Kidney epithelial cell (primary cell): ENCODE measurements at places on chromosomes 2 and 18.

DNA sequence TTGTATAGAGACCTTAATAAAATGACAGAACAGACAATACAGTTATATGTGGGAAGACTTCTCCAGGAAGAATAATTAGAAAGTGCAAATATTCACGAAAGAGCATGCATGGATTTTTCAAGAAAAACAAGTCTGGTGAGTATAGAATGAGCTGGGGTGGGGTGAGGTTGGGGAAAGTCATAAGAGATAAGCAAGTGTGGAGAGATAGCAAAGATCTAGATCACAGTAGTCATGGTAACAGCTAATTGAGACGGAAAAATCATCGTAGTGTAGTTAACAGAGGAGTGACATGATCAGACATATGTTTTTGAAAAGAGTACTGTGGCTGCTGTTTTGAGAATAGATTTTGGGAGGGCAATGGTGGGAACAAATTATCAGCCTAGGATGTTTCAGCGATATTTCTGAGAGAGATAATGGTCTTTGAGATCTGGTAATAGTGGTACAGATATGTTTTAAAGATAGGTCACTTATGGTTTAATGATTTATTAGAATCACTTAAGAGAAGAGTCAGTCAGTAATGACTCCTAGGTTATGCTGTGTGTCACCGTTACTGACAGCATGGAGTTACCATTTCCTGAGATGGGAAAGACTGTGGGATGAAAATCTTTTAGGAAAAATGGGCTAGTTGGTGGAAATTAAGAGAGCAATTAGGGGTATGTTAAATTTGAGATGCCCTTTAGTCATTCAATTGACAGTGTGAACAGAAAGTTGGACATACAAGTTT lies 248.5 kb upstream of the SLC8A1 start:
- DNase-seq = no peak

- DNase-seq = no peak
These were observed 121.2 kb downstream of the SATB2 start for GRCh38 chr2:199336546-199336945.

GRCh38 chr18:49016648-49017539 lies 66.1 kb upstream of the SMAD7 start:
- peak; percentile 80 for DNase-seq

- no peak for DNase-seq
These were observed 309.7 kb downstream of the OSR1 start for GRCh38 chr2:19048593-19049266.

GRCh38 chr2:208099682-208100470 lies 24.4 kb downstream of the CRYGD start:
- no peak for DNase-seq

DNA sequence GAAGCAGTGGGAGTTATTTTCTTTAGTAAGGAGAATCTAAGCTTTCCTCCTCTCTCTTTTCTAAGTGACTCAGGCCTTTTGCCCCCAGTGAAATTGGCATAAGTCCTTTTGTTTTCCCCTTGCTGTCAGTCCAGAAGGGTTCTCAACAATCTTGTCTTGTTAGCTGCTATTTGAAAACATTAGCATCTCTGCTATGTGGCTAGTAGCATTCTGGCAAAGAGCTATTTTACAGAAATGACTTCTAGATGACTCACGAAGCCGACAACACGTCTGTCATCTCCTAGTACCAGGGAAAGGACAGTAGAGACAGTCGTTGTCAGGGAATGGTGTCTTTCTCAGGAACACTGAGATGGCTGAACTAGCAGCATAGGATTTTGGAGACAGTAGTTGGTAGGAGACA lies 14.7 kb downstream of the SMARCAL1 start:
- DNase-seq = peak; percentile 28

GRCh38 chr2:188659656-188660406 lies 314.3 kb upstream of the COL3A1 start:
- no peak for DNase-seq

DNA sequence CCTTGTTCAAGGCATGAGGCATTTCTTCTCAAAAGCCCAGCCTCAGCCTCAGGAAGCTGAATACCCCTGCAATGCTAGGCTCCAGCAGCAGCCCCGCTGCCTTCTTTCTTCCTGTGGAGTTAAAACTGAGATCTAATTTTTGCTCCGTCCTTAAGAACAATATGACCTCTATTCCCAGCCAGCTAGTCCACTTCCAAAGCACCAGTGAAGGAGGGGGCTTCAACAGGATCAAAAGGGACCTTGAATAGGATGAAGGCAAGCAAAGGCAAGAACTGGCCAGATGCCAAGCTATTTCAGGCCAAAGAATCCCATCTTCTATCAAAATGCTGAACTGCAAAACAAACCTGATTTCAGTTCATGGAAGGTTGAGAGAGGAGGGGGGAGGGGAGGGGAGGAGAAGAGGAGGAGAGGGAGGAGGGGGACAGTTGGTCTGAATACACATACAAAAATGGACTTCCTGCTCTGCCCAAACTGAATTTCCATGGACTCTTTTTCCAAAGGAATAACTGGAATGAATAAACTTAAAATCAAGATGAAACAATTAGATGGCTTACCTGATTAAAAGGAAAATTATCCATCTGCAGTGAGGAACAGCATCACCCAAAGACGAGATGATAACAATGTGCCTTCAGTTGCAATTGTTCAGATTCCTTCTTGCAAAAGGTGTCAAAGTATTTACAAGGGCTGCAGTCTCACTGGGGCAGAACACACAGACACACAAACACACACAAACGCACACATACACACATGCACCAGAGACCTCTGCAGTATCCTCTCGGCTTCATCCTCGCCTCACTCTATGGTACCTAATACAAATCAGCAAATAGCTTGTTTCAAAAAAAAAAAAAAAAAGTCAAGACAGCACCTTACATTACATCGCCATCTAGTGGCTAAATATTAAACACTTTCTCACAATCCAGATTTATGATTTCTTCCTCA lies at the start of gene SCN1A:
SCN1A (minus strand) TSS at position 804 of the 939 bp plus-strand sequence. CDS start 54,399 bp downstream, outside the sequence.
- DNase-seq = peak; percentile 7

DNA sequence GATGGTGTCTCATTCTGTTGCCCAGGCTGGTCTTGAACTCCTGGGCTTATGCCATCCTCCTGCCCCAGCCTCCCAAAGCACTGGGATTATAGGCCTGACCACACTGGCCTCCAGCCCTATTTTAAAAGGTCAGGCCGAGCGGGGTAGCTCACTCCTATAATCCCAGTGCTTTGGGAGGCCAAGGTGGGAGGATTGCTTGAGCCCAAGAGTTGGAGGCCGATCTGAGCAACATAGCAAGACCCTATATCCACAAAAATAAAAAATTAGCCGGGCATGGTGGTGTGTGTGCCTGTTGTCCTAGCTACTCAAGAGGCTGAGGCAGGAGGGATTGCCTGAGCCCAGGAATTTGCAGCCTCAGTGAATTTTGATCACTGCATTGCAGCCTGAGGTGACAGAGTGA lies 3.9 kb downstream of the CAB39 start:
- DNase-seq = no peak

DNA sequence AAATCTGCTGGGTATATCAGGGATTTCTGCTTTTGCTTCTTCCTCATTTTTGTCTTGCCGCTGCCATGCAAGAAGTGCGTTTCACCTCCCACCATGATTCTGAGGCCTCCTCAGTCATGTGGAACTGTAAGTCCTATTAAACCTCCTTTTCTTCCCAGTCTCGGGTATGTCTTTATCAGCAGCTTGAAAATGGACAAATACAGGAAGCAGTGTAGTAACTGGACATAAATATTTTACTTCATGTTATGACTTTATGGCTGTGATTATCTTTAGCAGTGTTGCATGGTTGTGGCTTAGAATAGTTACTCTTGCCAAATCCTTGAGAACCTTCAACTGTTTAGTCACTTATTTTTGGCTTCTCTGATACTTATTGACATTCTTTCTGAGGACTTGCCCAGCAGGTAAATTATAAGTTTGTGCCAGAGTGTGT lies 66.2 kb upstream of the DLX2 start:
- DNase-seq = no peak

DNA sequence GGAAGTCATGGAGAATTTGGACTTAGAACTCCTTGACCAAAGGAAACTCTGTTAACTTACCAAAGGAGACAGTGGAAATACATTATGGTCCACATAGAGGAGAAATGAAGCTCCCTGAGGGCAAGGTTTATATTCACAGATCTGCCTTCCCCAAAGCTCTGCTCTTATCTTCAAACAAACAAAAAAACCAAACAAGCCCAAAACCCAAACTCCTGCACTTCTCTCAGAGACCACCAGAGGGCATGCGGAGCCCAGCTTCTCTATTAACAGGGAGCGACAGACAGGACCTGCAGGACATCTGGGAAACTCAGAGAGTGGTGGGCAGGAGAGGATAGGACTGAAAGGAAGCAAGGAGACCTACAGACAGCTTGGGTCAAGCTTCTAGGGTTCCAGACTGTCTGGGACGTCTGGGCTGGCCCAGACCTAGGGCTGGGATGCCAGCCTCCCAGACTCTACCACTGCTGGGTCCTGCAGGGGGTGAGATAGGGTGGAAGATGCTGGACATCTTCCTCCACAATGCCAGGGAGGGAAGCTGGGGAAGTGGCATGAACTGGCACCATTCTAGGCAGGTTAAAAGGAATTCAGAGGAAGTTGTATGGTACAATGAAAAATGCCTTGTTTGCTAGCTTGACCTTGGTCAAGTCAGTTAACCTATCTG lies 4.0 kb upstream of the WNT10A start:
- DNase-seq = no peak

DNA sequence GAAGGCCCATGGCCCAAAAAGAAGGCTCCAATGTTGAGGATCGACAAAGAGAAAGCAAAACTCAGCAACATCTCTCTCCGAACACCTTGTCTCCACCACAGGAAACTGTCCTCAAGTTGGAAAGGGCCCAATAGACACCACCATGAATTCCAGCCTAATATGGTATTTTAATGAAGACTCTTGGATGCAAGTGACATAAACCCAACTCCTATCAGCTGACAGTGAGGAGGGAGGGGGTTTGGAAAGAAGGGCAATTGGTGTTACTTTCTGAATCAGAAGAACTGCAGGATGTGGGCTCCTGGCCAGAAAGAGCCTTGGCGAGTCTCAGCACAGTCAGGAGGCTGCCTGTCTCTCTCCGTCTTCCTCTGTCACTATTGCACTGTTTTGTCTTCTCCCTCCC lies 40.3 kb upstream of the SIGLEC15 start:
- DNase-seq = no peak

DNA sequence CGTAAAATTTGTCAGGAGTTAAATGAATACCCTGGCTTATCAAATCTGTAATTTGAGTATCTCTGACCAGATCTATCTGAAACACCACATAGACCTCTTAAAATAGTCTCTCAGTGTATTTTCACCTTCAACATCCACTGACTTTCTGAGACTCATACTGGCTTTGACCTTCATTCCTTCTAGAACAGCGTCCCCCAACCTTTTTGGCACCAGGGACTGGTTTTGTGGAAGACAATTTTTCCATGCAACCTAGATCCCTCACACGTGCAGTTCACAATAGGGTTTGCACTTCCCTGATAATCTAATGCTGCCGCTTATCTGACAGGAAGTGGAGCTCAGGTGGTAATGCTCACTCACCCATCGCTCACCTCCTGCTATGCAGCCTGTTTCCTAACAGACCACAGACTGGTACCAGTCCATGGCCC lies 3.2 kb downstream of the NBAS start:
- no peak for DNase-seq

DNA sequence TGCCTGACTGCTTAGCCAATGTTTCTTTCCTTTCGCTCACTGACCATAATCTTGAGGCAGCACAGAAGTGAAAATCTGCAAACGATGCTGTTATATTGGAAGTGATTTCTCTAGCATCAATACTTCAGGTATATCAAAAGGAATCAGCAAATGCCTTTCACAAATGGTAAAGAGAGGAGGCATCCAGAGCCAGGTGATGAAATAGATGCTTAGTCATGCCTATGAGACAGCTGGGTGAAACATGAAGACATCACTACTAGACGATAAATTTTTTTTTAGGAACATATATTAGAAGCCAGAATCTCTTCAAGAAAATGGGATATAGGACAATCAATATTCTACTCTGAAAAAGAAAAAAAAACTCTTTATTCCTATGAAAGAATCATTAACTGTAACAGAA lies 249.2 kb upstream of the SLC39A10 start:
- no peak for DNase-seq

- DNase-seq = no peak
These were observed 261.3 kb upstream of the MEIS1 start for GRCh38 chr2:66173645-66174044.

GRCh38 chr2:205770577-205770976 lies 88.3 kb downstream of the NRP2 start:
- DNase-seq = no peak

GRCh38 chr2:230614913-230615332 lies 97.7 kb upstream of the CAB39 start:
- DNase-seq = no peak

GRCh38 chr2:10873790-10874437 lies 37.8 kb upstream of the KCNF1 start:
- no peak for DNase-seq

DNA sequence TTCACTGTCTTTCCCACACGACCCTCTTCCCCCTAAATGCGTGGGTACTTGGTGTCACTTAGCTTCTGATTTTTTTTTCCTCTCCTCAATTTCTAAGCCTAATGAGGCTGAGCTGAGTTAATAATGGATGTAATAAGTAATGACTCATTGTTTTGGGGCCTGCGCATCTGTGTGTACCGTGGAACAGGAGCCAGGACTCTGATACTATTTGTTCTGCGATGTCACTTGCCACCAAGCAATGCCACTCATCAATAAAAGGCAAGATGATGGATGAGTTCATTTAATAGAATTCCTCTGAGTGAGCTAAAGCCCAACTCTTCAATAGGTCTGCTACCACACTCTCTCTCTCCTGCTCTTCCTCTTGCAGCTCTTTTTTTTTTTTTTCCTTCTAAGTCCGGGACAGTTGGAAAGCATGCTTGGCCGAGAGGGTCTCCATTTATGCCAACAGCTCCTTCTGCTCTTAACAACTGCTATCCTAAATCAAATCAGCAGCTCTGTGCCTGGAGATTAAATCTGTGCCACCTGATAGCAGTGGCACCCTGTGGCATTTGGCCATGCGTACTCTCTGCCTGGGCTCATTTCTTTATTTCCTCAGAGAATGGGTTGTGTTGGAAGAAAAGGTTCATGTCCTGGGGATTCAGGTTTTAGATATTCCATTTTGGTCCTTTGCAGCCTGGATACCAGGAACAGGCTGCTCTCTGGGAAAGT lies 1284.2 kb upstream of the PIK3C3 start:
- no peak for DNase-seq

GRCh38 chr2:101734505-101735165 lies 37.1 kb downstream of the MAP4K4 start:
- DNase-seq = no peak

DNA sequence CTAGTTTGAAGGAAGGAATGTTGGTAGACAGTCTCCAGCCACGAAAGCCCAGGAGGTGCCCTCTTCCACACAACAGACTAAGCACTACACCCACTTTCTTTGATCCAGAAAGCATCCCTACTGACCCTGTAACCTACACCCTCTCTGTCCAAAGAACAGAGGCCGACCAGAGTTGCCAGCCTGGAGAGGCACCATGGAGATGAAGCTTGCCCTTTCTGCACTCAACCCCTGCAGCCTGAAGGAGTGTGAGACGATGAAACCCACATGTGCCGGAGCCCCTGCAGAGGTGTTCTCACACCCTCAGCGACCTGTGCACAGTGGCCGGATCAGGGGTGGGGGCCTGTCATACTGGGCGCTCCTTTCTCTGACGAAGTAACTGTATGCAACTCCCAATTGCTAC lies 136.3 kb downstream of the ZNF516 start:
- no peak for DNase-seq
